ENCODE measurements at places on chromosomes 11 and 22.

GRCh38 chr11:64298966-64299846, 952 bp upstream of the CATSPERZ start:
- DNase-seq = no peak

DNA sequence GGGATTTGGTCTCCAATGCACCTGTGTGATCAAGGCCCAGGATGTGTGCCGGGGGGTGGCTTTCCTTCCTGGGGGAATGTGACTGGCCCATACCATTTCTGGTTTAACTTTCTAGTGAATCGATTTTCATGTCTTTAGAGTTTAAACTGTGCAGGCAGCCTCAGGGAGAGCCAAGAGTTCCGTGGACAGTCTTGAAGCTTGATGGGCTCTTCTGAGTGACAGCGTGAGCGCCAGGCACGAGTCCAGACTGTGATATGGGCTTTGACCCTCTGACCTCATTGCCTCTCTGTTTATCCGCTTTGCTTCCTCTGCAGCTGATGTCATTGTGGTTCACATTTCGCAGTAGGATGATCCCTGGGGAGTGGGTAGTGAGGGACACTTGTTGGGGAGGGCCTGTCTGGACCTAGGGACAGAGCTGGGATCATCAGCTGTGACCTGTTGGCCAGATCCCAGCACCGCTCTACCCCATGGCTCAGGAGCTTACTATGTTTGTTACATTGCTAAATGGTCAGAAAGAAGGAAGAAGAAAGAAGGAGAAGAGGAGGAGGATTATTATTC, 80.6 kb upstream of the CLDN5 start:
- no peak for DNase-seq

GRCh38 chr11:64694821-64695365, 28.1 kb downstream of the NRXN2 start:
- DNase-seq = no peak

- no peak for DNase-seq
Observed at GRCh38 chr11:86249307-86250098, 5.0 kb downstream of the EED start.

DNA sequence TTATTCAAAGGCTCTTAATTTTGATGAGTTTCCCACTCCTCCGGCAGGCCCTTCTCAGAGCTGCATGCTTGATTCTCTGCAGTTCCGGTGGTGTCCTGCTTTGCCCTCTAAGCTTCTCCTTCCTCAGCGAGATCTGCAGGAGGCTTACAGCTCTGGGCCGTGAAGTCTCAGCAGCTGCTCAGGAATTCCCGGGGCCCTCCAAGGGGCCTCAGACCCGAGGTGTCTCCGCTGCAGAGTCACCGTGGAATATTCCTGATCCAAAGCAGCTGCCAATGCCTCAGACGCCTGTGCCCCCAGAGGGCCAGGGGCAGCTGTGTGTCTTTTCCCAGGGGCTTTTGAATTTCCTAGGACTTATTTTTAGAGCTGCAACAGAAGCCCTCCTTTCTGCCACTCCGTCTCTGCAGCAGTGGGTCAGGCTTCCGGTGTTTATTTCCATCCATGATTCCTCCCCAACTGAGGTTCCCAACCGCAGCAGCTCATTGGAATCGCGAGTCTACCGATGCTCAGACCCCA, 37.2 kb downstream of the RPS6KA4 start:
- DNase-seq = peak; percentile 55

GRCh38 chr11:126122863-126123262, 60.2 kb upstream of the CDON start:
- no peak for DNase-seq

GRCh38 chr11:9562716-9563115, 10.8 kb upstream of the WEE1 start:
- no peak for DNase-seq

- DNase-seq = no peak
Observed at GRCh38 chr11:116357784-116358544, 414.8 kb downstream of the BUD13 start.

DNA sequence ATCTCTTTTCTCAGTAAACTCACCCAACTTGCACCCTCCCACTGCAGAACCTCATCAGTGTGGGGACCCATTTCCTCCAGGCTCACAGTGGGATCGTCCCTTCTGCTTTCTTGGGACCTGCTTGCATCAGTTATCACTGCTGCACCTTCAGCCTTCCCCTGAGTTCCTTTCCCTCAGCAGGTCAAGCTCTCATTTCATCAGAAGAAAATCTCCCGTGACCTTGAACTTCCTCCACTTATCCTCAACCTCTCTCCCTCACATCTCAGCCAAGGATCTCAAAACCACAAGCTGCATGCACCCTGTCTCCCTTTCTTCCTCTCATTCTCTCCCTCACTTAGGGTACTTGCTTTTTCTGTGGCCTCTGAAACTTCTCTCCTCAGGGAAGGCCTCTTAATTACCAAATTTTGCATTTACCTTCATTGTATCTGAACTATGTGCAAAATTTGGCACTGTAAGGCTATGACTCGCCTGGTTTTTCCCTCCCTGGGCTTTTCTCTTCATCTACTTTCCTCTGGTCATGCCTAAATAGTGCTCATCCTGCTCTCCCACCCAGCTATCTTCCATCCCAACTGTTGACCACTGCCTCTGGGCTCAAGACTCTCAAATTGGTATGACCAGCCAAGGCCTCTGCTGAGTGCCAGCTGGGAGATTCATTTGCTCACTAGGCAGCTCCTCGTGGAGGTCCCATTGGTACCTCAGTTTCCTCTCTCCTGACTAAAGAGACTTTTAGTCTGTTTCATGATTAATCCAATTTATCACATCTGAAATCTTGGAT, 2.7 kb upstream of the RCE1 start:
- DNase-seq = no peak
